ENCODE measurements at places on chromosomes 11 and 22.

DNA sequence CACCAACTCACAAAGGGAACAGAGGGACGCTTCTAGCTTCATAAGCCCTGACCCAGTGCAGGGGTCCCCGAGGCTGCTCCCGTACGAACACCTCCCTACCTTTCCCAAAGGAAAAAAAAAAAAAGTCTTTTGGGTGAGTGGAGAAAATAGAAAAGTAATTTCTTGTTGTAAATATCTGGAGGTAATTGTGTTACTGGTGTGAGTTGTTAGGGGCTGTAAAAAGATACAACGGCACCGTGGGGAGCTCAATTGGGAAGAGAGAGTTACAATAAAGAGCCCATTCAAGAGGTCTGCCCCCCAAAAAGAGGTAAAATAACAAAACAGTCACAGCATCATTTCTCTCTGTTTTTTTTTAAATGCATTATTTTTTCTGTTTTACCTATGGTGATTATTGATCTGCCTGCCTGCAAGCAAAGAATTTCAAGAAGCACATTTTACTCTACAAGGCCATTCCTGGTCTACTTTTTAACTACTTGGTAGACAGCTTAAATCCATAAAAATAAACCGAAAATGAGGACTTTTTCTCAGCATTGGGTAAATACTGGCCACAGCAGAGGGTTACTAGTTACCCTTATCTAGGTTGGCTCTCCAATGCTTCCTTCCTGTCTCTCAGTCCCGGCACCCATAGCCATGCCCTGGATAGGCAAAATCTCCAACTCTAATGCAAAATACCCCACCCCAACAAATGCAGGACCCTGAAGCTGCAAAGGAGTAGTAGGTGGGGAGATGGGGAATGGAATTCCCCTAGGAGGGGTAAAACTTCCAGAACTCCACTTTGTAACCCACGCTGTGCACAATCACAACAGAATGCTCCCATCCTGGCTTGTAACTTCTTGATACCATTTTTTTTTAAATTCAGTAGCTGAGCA, 3.1 kb downstream of the PAX6 start:
- no peak for DNase-seq
- H3K4me3 ChIP-seq, result no peak overlapping the region
- no peaks in the 10 kb centered on the region for H3K36me3 ChIP-seq

DNA sequence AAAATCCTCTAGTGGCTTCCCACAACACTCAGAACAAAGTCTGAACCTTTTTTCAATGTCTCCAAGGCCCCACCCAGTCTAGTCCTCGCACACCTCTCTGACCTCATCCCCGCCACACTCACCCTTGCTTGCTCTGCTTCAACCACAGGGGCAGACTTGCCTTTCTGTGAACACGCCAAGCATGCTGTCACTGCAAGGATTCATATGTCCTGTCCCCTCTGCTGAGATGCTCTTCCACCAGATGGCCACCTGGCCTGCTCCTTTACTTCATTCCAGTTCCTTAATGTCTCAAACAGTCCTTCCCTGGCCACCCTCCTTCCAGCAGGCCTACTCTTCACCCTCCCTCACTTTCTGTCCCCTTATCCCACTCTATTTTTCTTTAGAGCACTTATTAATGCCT, 60.6 kb upstream of the ARHGAP20 start:
- no peak overlapping the region for H3K4me3 ChIP-seq
- H3K4me1 ChIP-seq, result peaks cover 5% of the 10 kb centered on the region
- no peak for DNase-seq
- no peaks in the 10 kb centered on the region for H3K36me3 ChIP-seq

DNA sequence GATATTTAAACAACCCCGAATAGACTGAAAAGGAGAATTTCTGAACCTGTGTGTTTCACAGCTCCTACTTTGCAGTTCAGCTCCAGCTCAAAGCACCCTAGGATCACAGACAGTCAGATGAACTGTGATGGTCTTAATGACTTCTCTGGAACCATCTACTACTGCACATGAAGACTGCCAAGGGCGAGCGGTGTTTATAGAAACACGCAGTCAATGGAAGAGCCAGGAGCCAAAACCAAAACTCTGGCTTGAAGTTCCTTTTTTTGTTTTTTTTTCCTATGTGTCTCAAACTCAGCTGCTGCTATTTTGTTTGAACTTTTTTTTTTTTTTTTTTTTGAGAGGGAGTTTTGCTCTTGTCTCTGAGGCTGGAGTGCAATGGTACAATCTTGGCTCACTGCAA, 382.6 kb upstream of the SYN3 start:
- DNase-seq, result no peak
- no peaks in the 10 kb centered on the region for H3K4me1 ChIP-seq
- H3K27me3 ChIP-seq, result no peaks in the 10 kb centered on the region
- no peaks in the 10 kb centered on the region for H3K36me3 ChIP-seq
- H3K4me3 ChIP-seq, result no peak overlapping the region

- no peaks in the 10 kb centered on the region for H3K4me1 ChIP-seq
- no peaks in the 10 kb centered on the region for H3K27me3 ChIP-seq
- H3K4me3 ChIP-seq, result no peak overlapping the region
Measured at GRCh38 chr22:25361899-25362214, 142.4 kb downstream of the CRYBB2 start.

DNA sequence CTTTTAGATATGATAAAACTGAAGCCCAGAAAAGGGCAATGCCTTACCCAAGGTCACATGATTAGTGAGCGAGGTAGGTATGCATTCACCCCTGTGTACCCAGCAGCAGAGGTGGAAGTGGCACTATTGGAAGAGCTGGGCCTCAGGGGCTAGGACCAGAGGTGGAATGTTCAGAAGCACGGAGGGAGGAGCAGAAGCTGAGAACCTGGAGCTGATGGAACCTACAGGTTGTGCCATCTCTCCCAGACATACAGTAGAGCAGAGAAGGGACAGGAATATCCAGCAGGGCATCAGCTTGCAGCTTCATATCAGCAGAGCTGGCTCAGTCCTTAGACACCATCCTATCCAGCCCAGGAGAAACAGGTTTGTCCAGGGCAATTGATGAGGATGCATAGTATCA, 14.6 kb upstream of the FCHSD2 start:
- no peak for DNase-seq
- H3K4me3 ChIP-seq, result no peak overlapping the region
- no peaks in the 10 kb centered on the region for H3K36me3 ChIP-seq
- H3K4me1 ChIP-seq, result peaks cover 47% of the 10 kb centered on the region
- H3K27me3 ChIP-seq, result no peaks in the 10 kb centered on the region
- H3K27ac ChIP-seq, result no peak overlapping the region

DNA sequence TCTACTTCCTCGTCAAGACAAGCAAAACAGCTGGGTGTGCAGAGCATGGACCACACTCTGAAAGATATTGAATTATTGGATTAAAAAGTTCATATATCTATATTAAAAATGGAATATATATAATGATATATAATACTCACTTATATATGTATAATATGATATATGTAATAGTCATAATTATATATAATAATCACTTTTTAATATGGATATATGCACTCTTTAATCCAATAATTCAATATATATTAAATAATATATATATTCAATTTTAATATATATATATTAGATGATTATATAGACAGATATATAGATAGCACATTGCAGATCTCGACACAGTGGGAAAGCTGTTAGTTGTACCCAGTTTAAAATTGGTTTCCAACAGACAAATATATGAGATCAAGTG, 182.1 kb upstream of the CARD18 start:
- no peaks in the 10 kb centered on the region for H3K4me1 ChIP-seq
- H3K36me3 ChIP-seq, result no peaks in the 10 kb centered on the region
- no peak overlapping the region for H3K4me3 ChIP-seq

DNA sequence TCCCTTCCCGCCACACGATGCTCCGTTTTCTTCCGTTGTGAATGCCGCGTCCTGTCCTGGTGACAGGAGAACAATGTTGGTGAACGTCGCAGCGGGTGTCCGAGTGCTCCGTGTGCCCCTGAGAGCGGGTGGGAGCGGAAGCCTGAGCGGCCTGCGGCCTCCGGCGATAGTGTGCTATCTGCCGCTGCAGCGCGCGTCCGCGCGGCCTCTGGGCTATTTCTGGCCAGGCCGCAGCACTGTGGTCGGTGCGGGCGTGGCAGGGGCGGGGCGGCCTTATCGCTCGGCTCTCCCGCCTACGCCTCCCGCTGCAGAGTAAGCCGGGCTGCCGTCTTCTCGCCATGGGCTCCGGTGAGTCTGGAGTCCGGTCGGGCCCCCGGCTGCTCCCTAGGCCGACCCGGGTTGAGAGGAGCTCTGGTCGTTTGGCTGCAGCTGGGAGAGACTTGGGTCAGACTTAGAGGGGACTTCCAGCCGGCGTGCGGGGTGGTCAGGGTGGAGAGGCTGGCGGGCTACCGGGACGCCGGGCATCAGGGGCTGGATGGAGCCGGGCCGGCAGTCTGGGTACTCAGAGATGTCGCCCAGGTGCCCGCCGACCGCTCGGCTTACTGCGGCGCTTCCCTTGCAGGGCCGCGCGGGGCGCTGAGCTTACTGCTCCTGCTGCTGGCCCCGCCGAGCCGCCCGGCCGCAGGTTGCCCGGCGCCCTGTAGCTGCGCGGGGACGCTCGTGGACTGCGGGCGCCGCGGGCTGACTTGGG, at the start of gene GP1BB:
Gene GP1BB, plus strand, starts transcription at position 308 of the 751 bp plus-strand sequence. Its CDS starts 31 bp downstream, at position 339.
- peak; percentile 68 for DNase-seq
- H3K27ac ChIP-seq, result no peak within 1 kb of the TSS
- H3K36me3 ChIP-seq, result no peaks in the 10 kb centered on the region
- H3K27me3 ChIP-seq, result peaks cover 55% of the 10 kb centered on the region
- peaks cover 15% of the 10 kb centered on the region for H3K4me1 ChIP-seq
- peak within 1 kb of the TSS; percentile 56 for H3K4me3 ChIP-seq

- DNase-seq, result no peak
- no peak overlapping the region for H3K4me3 ChIP-seq
- no peaks in the 10 kb centered on the region for H3K36me3 ChIP-seq
Measured at GRCh38 chr11:24872651-24873311, 375.9 kb downstream of the LUZP2 start.

DNA sequence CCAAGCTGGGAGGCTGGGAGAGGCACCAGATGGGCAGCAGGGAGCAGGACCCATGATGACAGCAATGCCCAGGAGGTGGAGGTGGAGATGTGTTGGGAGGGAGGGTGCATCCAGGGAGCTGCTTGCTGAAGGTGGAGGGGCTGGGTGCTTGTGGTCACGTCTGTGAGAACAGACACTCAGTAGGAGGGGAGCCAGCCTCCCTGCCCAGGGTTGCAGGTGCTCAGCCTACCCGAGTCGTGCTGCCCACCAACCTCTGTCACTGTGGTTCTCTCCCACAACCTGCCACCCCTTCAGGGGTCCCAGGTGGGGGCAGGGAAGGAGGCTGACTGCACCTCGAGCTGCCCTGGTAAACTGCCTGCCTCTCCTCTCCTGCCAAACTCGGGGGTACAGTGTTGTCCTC, 5.5 kb downstream of the PRDX5 start:
- H3K36me3 ChIP-seq, result peaks cover 24% of the 10 kb centered on the region
- H3K27ac ChIP-seq, result no peak overlapping the region
- peaks cover 15% of the 10 kb centered on the region for H3K4me1 ChIP-seq
- no peak for DNase-seq

GRCh38 chr11:30377347-30377746, 54.4 kb downstream of the ARL14EP start:
- H3K27ac ChIP-seq, result no peak overlapping the region
- no peaks in the 10 kb centered on the region for H3K4me1 ChIP-seq
- peaks cover 11% of the 10 kb centered on the region for H3K27me3 ChIP-seq
- H3K36me3 ChIP-seq, result no peaks in the 10 kb centered on the region

GRCh38 chr11:924406-925157, 1.1 kb upstream of the AP2A2 start:
- H3K27ac ChIP-seq, result no peak overlapping the region
- H3K4me3 ChIP-seq, result no peak overlapping the region
- H3K4me1 ChIP-seq, result peaks cover 33% of the 10 kb centered on the region
- peaks cover 23% of the 10 kb centered on the region for H3K36me3 ChIP-seq
- DNase-seq, result peak; percentile 39
- no peaks in the 10 kb centered on the region for H3K27me3 ChIP-seq

- no peak overlapping the region for H3K4me3 ChIP-seq
- no peaks in the 10 kb centered on the region for H3K36me3 ChIP-seq
- DNase-seq, result no peak
- H3K27ac ChIP-seq, result no peak overlapping the region
- H3K4me1 ChIP-seq, result no peaks in the 10 kb centered on the region
- peaks cover 36% of the 10 kb centered on the region for H3K27me3 ChIP-seq
Measured at GRCh38 chr11:18853086-18853720, 61.6 kb upstream of the PTPN5 start.

GRCh38 chr11:119839476-119840133, 110.6 kb upstream of the NECTIN1 start:
- peaks cover 16% of the 10 kb centered on the region for H3K4me1 ChIP-seq
- no peak for DNase-seq
- H3K27me3 ChIP-seq, result peaks cover 55% of the 10 kb centered on the region
- H3K4me3 ChIP-seq, result no peak overlapping the region

DNA sequence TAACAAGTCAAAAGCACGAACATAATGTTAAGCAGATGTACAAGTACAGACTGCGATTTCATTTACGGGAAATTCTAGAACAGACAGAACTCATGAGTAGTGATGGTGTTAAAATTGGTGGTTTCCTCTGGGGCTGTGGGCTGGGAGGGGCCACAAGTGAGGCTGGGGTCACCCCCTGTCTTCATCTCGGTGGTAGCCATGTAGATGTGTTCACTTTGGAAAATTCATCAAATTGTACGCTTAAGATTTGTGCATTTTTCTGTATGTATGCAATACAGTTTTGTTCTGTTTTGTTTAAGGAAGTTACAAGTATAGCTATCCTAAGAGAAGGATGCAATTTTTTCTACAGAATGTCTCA, 504 bp upstream of the ASCC2 start:
- peaks cover 37% of the 10 kb centered on the region for H3K4me1 ChIP-seq
- H3K36me3 ChIP-seq, result peaks cover 26% of the 10 kb centered on the region
- no peaks in the 10 kb centered on the region for H3K27me3 ChIP-seq

DNA sequence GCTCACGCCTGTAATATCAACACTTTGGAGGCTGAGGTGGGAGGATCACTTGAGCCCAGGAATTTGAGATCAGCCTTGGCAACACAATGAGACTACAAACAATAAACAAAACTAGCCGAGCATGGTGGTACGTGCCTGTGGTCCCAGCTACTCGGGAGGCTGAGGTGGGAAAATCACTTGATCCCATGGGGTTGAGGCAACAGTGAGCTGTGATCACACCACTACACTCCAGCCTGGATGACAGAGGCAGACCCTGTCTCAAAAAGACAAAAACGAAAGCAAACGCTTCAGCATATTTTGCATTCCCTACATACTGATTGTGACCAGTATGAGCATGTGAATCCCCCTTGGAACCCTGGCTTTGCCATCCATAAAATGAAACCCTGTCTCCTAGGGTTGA, 33.9 kb upstream of the MN1 start:
- H3K27ac ChIP-seq, result no peak overlapping the region
- peaks cover 12% of the 10 kb centered on the region for H3K4me1 ChIP-seq
- no peak for DNase-seq
- no peaks in the 10 kb centered on the region for H3K27me3 ChIP-seq
- no peak overlapping the region for H3K4me3 ChIP-seq
- peaks cover 12% of the 10 kb centered on the region for H3K36me3 ChIP-seq

GRCh38 chr11:126698576-126698975, 302.0 kb downstream of the KIRREL3 start:
- no peak overlapping the region for H3K27ac ChIP-seq
- no peak overlapping the region for H3K4me3 ChIP-seq
- H3K4me1 ChIP-seq, result no peaks in the 10 kb centered on the region
- no peak for DNase-seq
- H3K27me3 ChIP-seq, result no peaks in the 10 kb centered on the region
- no peaks in the 10 kb centered on the region for H3K36me3 ChIP-seq
